ENCODE measurements at places on chromosomes 11 and 22.
A peak's percentile ranks its signal among the peaks of the same experiment; 100 is the strongest.

GRCh38 chr11:72238040-72238450, 5.9 kb downstream of the PHOX2A start:
- no peak for DNase-seq

DNA sequence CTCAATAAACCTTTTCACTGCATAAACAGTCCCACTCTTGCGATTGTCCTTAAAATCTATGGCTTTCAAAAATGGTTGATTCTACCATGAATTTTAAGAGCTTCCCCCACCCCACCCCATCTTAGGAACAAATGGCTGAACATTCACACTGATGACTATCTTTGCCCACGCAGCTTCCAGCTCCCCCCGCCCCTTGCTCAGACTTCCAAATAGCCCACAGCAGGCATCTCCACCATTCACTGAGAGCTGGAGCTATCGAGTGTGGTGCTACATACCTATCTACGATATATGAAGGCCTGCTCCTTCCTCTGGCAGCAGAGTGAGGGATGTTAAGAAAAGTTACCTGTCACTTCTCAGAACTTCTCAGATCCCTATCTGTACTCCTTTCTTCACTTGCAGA, 26.7 kb downstream of the EIF3F start:
- no peak for DNase-seq

GRCh38 chr11:92413757-92414513, 189.3 kb downstream of the FAT3 start:
- DNase-seq, result no peak

GRCh38 chr11:114159802-114160632, 100.5 kb downstream of the ZBTB16 start:
- peak; percentile 81 for DNase-seq

DNA sequence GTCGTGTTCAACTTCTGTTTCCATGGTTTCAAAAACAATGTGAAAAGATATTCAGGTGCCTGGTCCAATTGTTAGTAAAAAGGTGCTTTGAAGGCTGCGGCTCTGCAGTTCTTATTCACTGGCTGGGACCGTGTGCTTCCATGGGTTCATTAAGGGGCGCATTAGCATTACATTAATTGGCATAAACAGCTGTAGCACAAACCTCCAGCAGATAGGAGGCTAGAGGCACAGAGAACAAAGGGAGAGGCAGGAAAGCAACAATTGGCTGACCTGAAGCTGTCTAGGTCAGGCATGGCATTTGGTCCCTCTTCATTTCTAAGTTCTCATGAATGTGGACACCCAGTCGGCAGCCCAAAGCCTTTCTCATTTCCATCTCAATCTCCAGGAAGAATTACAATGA, 16.6 kb downstream of the PAK1 start:
- no peak for DNase-seq

- peak; percentile 81 for DNase-seq
Observed at GRCh38 chr11:86515297-86516094, 140.8 kb downstream of the CCDC81 start.

GRCh38 chr11:47461876-47462275, 12.9 kb upstream of the RAPSN start:
- no peak for DNase-seq

All from AG09309 (cell line).